Stimulated activated CD8-positive, alpha-beta memory T cell treated with anti-CD3 and anti-CD28 coated beads, Interleukin-15, amount 100 ng/mL, for 24 hours (primary cell): ENCODE measurements at places on chromosomes 16 and 17.

DNA sequence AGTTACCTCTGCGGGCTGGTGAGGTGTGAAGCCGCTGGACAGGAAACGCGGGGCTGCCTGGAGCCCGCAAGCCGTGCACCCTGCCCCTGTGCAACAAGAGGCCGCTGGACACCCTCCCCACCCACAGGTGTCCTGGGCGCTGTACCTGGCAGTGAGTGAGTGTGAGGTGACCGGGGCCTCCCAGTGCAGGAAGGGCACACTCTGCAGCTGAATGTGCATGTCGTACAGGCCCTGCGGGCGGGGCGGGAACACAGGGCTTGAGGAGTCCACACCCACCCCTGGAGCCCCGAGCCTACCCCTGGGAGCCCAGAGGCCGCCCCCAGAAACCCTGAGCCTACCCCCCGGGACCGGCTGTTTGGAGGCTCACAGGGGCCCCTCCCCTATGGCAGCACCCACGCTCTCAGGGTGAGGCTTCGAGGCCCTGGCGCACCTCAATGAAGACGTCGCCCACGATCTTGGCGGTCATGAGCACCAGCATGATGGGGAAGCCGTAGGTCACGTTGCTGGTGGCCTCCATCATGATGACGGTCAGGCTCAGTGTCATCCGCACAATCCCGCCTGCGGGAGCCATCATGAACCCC lies 4.3 kb upstream of the CCDC154 start:
- no peak for DNase-seq

GRCh38 chr16:85607321-85607765 lies 5.8 kb upstream of the GSE1 start:
- DNase-seq = no peak

DNA sequence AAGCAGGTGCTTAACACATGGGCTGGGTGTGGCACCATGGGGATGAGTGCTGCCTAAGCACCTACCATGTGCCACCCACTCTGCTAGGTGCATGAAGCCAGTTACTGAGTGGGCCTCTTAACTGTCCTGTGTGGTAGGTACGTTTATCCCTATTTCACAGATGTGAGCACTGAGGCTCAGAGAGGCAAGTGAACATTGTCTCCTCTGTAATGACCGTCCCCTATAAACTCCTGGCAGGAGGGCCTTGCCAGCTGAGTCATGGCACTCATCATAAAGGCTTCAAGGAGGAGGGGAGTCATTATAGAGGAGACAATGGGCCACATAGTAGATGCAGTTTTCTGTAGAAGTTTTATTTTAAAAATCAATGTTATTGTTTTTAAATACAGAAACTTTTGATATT lies 79.1 kb downstream of the RAB11FIP4 start:
- DNase-seq = no peak

DNA sequence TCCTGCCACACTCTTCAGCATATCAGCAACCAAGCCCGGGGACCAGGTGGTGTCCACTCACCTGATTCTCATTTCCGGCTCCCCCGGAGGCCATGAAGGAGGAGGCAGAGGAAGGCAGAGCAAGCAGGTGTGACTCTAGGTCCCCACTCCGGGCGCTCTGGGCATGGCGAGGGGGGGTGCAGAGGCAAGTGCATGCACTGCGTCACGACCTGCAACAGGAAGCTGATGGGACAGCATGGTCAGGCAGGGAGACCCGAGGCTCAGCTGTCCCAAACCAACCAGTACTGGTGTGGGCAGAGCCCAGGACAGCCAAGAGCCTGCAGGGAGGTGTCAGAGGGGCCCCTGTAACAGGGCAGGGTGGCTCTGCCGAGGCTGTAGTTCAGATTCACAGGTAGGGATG lies 2.1 kb upstream of the ENGASE start:
- DNase-seq = no peak

DNA sequence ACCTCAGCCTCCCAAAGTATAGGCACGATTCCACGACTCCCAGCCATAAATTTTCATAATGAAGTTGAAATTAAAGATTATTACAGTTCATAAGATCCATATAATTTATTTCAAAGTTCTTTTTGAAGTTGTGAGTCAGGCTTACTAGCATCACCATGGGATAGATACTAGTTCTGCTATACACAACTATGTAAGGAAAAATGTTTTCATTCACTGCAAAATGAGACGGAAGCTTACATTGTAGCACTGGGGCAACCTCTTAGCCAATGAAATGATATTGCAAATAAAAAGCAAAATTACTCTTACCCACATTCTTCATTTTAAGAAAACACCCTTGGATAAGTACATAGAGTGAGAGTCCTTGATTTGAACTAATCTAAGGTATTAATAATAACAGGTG lies 18.8 kb upstream of the MARCHF10 start:
- DNase-seq = no peak

GRCh38 chr16:57032346-57032745 lies 43.0 kb downstream of the NLRC5 start:
- no peak for DNase-seq

GRCh38 chr17:73691321-73691766 lies 47.1 kb upstream of the SDK2 start:
- DNase-seq = no peak

- no peak for DNase-seq
These were observed 9.1 kb downstream of the MPRIP start for GRCh38 chr17:17051380-17051779.

DNA sequence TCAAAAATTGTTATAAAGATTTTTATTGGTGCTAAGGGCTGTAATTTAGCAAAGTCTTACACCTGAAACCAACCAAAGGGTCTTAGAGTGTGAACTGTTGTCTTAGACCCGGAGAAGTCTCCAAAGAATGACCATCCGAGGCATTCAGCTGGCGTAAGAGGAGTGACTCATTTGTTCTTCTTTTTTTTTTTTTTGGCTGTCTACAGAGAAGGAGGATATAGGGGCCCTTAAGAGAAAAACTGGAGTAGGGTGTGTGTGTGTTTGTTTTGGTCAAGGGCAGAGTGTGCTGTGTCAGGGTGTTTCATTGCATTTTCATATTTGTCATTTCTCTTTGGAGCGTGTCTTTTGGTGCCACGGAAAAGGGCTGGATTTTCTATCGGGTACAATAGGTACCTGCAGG lies 508.0 kb downstream of the WWOX start:
- no peak for DNase-seq

DNA sequence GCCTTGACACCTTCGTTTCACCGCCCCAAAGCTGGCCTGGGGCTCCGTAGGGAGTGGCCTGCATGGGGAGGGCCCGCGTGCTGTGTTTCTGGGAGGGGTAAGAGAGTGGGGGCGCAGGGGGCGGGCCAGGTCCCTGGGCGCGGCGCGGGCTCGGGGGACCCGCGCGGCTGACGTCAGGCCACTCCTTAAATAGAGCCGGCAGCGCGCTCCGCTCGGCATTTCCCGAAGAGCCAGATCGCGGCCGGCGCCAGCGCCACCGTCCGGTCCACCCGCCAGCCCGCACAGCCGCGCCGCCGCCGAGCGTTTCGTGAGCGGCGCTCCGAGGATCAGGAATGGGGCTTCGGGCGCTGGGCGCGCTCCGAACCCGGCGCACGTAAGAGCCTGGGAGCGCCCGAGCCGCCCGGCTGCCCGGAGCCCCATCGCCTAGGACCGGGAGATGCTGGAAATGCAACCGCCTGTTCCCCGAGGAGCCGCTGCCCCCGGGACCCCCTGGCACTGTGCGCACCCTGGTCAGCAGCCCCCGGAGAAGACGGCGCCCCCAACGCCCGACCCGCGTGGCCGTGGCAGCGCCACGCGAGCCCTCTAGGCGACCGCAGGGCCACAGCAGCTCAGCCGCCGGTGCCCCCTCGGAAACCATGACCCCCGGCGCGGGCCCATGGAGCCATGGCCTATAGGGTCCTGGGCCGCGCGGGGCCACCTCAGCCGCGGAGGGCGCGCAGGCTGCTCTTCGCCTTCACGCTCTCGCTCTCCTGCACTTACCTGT lies at the start of gene HS3ST2:
HS3ST2 (plus strand) TSS at position 215 of the 763 bp plus-strand sequence; CDS start at position 664, 449 bp downstream.
- DNase-seq = no peak

- no peak for DNase-seq
These were observed 13.1 kb downstream of the MRM3 start for GRCh38 chr17:795276-795675.

DNA sequence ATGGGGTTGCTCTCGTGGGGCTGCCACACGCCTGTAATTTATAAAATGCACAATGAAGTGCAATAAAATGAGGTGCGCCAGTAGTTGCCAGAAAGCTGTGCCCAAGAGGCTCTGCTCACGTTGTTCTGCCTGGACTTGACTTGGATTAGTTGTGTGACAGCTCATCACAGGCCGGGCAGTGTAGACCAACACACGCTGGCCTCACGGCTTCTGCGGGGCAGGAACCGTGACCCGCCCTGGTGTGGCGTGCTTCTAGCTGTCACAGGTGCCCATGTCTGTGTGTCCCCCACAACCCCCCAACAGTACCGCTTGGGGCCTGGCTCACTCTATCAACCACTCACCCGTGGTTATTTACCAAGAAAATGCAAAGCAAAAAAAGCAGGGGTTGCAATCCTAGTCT lies 112.2 kb upstream of the ZNF750 start:
- DNase-seq = no peak

DNA sequence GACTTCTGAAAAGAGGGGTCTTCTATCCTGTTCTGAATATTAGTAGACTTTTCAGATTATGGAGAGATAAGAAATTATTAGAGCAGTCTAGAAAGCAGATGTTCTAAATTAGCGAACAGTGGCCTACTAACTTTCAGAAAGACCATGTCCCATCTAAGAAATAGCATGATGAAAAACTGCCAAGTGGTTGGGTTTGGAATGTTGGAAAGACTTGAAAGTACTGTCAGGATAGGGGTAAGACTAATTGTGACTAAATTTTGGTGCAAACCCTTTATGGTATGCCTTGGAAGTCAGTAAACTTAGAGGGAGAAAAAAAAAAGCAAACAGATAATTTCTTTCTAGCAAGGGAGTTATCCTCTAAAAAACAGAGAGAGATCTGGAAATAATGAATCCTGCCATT lies 41.1 kb downstream of the TANGO6 start:
- no peak for DNase-seq

DNA sequence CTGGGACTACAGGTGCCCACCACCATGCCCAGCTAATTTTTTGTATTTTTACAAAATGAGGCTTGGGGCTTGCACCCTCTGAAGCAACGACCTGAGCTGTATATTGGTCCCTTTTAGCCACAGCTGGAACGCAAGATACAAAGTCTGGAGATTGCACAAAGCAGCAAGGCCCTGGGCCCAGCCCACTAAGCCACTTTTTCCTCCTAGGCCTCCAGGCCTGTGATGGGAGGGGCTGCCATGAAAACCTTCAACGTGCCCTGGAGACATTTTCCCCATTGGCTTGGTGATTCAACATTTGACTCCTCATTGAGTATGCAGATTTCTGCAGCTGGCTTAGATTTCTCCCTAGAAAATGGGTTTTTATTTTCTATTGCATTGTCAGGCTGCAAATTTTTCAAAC lies 69.2 kb downstream of the CYB561 start:
- DNase-seq = no peak

DNA sequence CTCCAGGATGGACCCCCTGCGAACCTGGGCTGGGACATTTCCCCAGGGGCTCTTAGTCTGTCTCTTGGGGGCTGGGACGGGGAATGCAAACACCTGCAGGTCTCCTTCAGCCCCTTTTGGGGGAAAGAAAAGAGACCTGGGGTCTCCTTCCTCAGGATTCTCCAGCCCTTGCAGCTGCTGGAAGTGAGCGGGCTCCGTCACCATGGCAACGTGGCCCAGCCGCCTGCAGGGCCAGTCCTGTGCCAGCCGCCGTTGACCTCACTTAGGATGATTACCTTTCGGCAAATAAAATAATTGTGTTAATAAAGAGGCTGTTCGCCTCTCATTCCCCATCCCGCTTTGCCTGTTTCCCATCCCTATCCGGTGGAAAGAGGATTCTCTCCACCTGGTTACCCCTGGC lies 25.7 kb downstream of the MRM1 start:
- no peak for DNase-seq

GRCh38 chr17:56737421-56738161 lies 96.1 kb downstream of the C17orf67 start:
- DNase-seq = no peak

- no peak for DNase-seq
These were observed 9.0 kb downstream of the KRTAP9-7 start for GRCh38 chr17:41284546-41284945.

DNA sequence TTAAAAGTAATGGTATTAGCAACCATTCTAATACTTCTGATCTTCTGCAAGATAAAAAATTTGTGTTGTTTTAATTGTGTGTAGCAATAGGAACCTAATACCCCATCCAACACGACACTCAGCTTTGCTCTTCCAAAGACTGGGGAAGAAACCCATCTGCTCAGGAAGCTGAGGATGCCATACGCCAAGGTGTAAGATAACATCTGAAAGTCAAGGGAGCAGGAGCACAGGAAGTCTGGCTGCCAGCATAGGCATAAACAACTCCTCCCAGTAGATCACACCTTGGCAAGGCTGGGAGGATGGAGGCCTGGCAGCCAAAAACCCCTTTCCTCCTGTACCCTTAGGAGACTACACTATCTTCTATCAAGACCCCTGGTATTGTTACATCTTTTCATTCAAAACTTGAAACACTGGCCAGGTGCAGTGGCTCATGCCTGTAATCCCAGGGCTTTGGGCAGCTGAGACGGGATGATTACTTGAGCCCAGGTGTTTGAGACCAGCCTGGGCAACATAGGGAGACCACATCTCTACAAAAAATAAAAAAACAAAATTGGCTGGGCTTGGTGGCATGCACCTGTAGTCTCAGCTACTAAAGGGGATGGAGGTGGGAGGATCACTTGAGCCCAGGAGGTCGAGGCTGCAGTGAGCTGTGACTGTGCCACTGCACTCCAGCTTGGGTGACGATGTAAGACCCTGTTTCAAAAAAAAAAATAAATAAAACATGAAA lies 5.7 kb upstream of the SPHK1 start:
- no peak for DNase-seq

DNA sequence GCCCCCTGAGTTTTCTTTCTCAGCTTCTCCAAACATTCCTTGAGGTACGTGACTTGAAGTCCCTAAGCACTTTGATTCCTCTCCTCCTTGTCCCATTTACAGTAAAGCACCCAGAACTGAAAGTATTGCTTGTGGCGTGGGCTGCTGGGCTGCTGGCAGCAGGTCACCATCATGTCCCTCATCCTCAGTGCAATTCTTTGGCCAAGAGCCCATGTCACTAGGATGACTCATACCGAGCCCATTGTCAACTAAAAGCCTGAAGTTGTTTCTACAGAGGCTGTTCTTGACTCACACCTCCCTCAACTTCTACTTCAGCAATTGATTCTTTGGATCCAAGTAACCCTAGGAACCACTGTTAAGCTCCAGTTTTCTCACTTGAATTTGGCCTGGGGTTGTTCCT lies 54.3 kb downstream of the KPNA2 start:
- DNase-seq = no peak

DNA sequence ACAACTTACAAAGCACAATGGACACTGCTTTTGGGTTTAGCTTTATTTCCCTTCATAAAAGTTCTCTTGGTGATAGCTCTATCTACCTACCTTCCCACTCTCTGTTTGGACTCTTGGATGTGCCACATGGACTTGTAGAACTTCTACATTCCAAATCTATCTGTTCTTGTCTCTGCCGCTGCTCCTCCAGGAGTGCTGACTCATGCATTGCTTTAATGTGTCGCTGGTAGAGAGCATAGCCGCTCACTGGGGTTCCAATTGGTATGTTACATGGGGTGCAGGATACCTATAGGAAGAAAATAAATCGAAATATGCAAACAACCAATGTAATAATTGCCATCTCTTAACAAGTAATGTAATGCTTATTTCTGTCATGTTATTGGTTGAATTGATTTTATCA lies 92.1 kb downstream of the TTC19 start:
- DNase-seq = no peak
